T1000 (cell line): ENCODE measurements at places on chromosomes 6 and 20.

- DNase-seq, result no peak
Measured at GRCh38 chr20:24451428-24451827, 18.0 kb upstream of the SYNDIG1 start.

GRCh38 chr6:170554796-170555137, 598 bp downstream of the TBP start:
- DNase-seq, result no peak

DNA sequence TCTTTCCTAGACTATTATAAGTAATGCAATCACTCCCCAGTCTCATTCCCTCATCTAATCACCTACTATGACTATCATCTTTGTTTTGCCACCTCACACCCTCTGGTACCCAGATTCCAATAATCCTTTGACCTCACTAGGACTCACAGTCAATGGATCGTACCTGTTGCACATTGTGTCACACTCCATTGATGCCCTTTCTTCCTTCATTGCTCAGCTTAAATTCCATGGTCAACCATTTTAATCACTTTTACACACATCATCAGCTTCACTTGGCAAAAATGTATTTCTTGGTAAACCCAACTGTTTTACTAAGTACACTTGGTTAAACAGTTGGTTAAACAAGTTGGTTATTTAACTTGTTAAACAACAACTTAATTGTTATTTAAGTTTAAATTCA, 44.0 kb downstream of the CEP162 start:
- DNase-seq, result no peak

- DNase-seq, result no peak
Measured at GRCh38 chr6:18044108-18044783, 56.8 kb upstream of the KIF13A start.

- DNase-seq, result no peak
Measured at GRCh38 chr6:168632694-168633093, 191.7 kb downstream of the SMOC2 start.

DNA sequence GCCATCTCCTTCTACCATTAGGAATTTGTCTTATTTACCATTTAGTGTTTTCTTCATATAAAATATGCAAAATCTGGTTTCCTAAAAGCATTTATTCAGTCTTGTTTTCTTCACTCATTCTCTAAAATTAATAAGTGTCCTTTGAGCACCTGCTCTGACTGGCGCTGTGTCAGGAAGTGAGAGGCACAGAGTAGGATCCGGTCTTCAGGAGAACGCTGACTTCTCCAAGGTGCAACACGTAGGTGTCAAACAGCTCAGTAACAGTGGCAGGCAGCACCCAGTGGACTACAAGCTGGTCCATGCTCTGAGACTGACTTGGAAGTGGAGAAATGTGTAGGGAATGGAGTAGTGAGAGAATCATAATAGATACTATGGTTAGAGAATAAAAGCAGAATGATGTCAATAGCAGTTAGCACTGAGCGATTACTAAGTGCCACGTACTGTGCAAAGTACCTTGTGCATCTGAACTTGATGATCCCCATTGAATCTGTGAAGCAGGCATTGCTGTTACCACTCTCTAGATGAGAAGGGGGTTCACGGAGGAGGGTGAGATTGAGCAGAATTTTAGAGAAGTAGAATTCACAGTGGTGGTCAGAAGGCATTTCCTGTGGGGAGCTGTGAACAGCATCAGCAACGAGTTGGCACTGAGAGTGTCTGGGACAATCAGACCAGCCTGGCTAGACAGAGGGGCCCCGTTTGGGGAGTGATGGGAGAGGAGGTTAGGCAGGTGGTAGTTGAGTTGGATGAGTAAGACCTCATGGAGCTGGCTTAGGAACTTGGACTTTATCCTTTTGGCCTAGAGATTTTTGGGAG, 569.8 kb downstream of the QKI start:
- no peak for DNase-seq

DNA sequence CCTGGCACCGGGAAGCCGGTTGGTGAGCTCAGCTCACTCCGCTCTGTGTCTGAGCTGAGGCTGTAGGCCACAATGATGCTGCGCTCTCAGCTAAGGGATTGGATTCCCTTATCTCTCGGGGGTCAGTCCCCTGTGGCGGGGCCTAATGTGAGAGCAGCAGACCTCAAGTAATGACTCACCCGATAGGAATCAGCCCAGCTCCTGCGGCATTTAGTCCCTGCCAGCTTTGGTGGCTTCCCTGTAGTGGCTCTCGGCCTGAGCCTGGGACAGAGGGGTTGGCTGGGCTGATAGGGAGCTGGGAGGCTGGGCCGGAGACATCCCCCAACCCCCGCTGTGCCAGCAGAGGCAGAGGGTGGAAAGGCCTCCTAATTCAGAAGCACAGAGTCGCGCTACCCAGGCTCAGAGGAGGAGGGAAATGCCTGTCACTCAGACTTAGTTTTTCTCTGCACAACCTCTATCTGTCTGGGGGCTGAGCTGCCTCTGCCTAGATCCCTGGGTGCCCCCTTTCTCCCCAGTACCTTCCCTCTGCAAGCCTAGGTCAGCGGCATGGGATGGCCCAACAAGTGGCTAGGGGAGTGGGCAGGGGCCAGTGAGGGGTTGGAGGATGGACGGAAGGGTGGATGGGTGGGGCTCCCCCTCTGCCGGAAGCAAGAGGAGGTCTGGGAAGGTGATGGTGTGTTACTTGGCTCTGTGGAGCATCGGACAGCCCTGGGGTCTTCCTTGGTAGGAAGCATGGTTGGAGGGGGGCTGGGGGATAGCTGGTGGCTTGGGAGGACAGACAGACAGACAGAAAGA, 92.2 kb downstream of the CDH22 start:
- peak; percentile 91 for DNase-seq

DNA sequence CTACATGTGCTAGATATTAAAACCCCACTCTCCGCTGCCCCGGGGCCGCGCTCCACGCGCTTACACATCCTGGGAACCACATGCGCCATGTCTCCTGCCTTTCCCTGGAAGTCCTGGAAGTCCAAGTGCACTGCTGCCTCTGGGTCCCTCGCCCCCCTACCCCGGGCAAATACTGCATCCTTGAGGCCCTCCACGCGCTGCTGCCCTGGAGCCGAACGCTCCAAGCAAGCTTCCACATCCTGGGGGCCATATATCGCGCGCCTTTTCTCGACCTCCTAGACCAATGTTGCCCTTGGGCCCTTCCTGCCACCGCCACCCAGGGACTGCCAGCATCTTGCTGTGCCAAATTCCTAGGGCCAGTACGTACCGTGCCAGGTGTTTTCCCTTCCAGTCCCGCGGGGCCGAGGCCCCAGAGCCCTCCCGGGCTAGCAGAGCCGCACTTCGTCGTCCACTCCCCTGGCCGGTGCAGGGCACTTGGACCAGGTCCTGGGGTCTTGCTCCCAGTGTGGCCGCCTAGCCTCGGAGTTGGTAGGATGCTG, 779 bp upstream of the KCNG1 start:
- DNase-seq, result no peak

GRCh38 chr20:37315452-37316110, 26.1 kb downstream of the MANBAL start:
- DNase-seq, result no peak

DNA sequence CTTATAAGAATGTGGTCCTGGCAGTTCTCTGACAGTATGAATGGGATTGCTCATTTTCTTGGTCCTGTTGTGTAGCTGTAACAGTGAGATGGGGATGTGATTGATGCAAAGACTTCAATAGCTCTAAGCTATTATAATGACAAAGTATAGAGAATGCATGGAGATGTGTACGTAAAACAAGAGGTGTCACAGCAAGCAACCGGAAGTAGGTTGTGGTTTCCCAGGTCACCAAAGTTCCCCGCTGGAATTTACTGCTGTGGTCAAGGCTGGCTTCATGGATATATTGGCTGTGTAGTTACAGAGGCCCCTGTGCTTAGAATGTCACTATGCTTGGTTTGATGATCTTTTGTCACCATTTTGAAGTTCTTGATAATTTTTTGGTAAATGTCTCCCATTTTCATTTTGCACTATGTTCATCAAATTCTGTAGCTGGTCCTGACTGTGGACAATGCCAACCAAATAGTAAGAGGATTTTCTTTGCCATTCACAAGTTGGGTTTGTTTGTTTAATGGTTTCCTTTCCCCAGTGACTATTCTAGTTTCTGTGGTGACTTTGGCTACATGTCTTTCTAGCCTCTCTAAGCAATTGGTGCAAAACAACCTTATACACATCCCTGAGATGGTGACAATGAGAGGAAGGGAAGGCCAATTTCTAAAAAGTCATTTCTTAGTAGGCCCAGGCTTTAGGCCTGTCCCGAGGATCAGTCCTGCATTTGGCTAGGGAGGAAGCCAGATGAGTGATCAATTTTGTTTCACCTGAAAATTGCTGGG, 10.5 kb downstream of the DNAH8 start:
- no peak for DNase-seq

DNA sequence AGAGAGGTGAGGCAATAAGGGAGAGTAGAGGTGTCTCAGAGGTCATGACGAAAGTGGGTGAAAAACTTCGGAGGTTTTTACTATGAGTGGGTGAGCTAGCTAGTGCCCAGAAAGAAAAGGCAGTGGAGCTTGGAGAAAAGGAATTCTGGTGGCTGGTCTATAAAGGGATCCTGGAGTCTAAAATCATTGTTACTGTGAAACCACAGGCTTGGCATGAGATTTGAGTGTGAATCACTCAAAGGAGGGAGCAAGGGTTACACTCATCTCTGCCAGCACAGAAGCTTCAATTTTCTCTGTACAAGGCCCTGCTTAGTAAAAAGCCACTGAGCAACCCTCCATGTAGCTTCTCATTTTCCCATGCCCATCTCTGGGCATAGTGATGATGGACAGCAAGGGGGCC, 47.5 kb downstream of the CD83 start:
- no peak for DNase-seq

DNA sequence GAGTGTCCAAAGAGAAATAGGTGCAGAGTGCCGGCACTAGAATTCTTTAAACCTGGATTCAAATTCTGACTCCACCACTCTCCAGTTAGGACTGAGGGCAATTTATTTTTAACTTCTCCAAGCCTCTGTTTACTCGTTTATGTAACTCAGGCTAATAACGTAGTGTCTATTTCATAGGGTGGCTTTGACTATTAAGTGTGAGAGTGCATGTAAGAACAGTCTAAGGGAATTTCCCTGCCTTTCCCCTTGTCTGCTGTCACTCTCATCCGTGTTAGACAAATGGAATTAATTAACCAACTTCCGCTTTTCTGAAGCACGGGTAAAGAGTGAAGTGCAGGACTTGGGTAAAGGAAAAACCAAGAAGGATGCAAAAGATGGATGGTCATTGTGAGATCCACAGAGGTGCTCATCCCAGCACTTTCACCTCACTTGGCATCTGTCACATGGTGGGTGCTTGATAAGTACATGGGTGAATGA, 4.1 kb upstream of the ZKSCAN8 start:
- no peak for DNase-seq
